Activated T-cell treated with anti-CD3 and anti-CD28 coated beads, Interleukin-2, amount 50 U/mL, for 1 hour (primary cell): ENCODE measurements at places on chromosomes 2 and 18.

- no peak for DNase-seq
Measured at GRCh38 chr2:50215736-50216135, 816.2 kb downstream of the NRXN1 start.

DNA sequence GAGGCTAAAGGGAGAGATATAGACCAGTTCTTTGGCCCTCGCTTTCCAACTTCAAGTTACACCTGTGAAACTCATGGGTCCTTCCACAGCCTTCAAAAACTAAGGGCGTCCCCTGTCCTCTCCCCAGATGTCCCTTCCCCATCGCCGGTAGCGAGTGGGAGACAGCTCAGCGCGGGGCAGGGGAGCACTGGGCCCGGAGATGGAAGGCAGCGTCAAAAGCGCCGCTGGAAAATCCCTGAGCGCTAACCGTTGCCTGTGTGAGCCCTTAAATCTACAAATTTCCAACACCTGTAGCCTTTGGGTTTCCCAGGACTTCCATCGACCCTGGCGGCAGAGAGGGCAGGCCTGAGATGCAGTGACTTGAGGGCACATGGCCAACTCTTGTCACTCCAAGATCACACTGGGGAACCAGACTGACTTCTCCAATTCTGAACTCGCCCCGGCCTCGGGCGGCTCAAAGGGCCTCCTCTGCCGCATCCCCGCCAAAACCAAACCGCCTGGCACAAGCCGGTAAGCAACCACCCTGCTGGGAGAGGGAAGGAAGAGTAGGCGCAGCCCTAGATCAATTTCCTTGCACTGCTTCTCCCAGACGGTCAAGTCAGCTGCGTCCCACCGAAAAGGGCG lies 879 bp upstream of the EPAS1 start:
- DNase-seq = peak; percentile 45

DNA sequence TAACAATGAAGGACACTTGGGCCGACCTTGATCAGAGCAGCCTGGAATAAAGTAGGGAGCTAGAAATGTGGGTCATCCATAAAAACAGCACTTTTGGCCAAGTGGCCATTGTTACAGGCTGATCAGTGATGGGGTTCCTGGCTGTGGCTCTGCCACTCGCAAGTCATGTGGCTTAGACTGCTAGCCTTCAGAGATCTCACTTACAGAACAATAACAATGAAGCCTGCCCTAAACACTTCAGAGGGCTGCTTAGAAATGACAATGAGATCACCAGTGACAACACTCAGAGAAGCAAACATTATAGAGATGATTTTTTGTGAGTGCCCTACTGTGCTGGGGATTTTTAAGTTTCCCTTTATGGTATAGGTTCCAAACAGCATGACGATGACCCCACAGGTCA lies 107.9 kb upstream of the LMAN1 start:
- no peak for DNase-seq

DNA sequence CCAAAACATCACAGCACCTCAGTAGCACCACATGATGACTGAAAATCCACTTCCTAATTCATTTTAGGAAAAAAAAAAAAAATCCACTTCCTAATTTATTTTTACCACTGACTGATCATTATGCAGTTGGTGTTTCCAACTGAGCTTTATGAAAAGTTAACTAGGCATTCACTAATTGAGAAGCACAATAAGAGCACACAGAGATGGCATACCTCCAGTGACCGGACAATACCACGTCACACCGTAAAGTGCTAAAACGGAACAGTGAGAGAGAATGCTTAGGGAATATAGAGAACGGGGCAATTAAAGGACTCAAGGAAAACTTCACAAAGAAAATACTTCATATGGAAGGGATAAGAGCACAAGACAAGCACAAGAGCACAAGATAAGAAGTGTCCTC lies 212.5 kb downstream of the NBAS start:
- DNase-seq = no peak

DNA sequence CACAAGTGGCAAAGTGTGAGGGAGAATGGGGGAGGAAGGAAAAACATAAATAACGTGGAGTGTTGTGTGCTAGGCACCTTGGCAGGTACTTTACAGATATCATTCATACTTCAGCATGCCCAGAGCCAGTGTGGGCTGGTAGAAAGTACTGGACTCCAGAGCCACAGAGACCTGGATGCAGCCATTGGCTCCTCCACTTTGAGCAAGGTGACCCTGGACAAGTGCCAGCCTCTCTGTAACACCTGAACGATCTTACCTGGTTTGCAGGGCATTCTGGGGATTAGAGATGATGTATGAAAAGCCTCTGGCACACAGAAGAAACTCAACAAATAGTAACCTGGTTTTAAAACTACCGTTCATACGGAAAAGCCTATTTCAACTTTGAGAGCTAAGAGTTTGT lies 6.3 kb downstream of the LOXHD1 start:
- no peak for DNase-seq

DNA sequence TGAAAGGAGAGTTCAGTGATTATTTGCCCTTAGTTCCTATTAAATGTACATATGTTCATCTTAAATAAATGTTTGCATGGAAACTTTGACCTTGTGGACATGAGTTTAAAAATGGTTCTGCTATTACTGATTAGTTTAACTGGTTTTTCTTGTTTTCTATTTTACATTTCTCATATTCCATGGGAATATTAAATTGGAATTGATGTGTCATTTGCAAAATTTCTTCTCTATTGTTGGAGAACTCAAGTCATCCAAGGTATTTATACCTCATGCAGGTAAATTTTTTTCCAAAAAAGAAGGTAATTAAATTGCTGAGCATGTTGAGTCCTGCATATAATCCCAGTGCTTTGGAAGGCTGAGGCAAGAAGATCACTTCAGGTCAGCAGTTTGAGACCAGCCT lies 45.4 kb upstream of the APCDD1 start:
- no peak for DNase-seq
